T-cell (primary cell): ENCODE measurements at places on chromosomes 12 and 14.

- no peak overlapping the region for H3K4me3 ChIP-seq
- no peaks in the 10 kb centered on the region for H3K4me1 ChIP-seq
- no peak overlapping the region for H3K27ac ChIP-seq
- no peaks in the 10 kb centered on the region for H3K27me3 ChIP-seq
- H3K36me3 ChIP-seq, result no peaks in the 10 kb centered on the region
These were observed 364.9 kb upstream of the KITLG start for GRCh38 chr12:88945051-88945732.

- H3K4me1 ChIP-seq, result peaks cover 3% of the 10 kb centered on the region
- H3K36me3 ChIP-seq, result no peaks in the 10 kb centered on the region
- DNase-seq, result no peak
- H3K27me3 ChIP-seq, result peaks cover 4% of the 10 kb centered on the region
- no peak overlapping the region for H3K4me3 ChIP-seq
These were observed 6.5 kb downstream of the PDE3A start for GRCh38 chr12:20374795-20375194.

GRCh38 chr12:107320033-107320928, 226.9 kb upstream of the CRY1 start:
- peak; percentile 76 for DNase-seq
- no peaks in the 10 kb centered on the region for H3K36me3 ChIP-seq
- peak overlapping the region; percentile 79 for H3K27ac ChIP-seq
- H3K27me3 ChIP-seq, result no peaks in the 10 kb centered on the region

DNA sequence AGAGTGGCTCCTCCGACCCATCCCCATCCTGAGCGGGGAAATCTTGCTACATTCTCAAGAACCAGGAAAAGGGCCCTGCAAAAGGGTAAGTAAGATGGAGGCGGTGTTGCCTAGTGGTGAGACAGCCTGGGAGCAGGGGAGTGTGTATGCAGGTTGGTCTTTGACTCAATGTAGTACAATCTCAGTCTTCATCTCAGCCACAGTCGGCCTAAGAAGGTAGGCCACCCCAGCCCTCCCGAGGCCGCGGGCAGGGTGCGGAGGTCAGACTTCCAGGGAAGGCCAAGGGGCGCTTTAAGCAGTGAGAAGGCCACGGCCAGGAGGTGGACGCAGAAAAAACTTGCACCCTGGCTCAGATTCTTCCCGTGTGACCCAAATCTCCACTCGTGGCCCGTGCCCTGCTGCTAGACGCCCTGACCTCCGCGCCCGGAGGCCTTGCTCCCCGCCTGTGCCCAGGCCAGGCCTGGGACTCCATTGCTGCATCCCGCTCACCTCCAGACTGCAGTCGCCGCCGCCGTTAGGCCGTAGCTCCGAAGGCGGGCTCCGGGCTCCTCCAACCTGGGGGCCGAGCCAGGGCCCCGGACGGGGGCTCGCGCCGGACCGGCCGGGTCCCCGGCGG, 435 bp downstream of the FOXM1 start:
- H3K4me1 ChIP-seq, result peaks cover 39% of the 10 kb centered on the region
- no peak for DNase-seq
- H3K36me3 ChIP-seq, result no peaks in the 10 kb centered on the region

GRCh38 chr12:122421821-122422729, at the start of gene CLIP1:
TSS of gene CLIP1 (minus strand) at chr12:122422669. CDS start at chr12:122380452, 42,217 bp downstream.
- H3K36me3 ChIP-seq, result no peaks in the 10 kb centered on the region
- H3K4me3 ChIP-seq, result peak within 1 kb of the TSS; percentile 67
- no peaks in the 10 kb centered on the region for H3K27me3 ChIP-seq

GRCh38 chr12:116033765-116034164, 243.7 kb downstream of the MED13L start:
- H3K27me3 ChIP-seq, result no peaks in the 10 kb centered on the region
- DNase-seq, result no peak
- no peak overlapping the region for H3K27ac ChIP-seq
- no peaks in the 10 kb centered on the region for H3K4me1 ChIP-seq
- H3K4me3 ChIP-seq, result no peak overlapping the region

DNA sequence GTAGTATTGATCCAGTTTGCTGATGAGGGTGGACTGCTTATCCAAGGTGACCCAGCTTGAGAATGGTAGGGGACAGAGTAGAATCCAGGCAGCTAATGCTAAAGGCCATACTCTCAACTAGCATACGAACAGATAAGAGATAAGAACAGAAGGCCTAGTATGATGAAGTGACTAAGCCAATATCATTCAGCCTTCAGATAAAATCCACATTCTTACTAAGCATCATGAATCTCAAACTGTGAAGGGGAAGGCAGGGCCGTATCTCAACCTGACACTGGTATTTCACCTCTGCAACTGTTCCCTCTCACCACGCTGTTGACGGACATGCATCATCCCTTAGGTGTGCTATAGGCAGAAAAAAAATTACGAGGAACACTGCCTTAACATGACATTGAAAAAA, 8.1 kb upstream of the CKAP4 start:
- H3K27me3 ChIP-seq, result no peaks in the 10 kb centered on the region
- H3K27ac ChIP-seq, result no peak overlapping the region
- DNase-seq, result no peak
- H3K4me1 ChIP-seq, result no peaks in the 10 kb centered on the region

GRCh38 chr12:90974286-90974685, 19.3 kb upstream of the CCER1 start:
- H3K27me3 ChIP-seq, result no peaks in the 10 kb centered on the region
- no peaks in the 10 kb centered on the region for H3K4me1 ChIP-seq
- no peak overlapping the region for H3K4me3 ChIP-seq

DNA sequence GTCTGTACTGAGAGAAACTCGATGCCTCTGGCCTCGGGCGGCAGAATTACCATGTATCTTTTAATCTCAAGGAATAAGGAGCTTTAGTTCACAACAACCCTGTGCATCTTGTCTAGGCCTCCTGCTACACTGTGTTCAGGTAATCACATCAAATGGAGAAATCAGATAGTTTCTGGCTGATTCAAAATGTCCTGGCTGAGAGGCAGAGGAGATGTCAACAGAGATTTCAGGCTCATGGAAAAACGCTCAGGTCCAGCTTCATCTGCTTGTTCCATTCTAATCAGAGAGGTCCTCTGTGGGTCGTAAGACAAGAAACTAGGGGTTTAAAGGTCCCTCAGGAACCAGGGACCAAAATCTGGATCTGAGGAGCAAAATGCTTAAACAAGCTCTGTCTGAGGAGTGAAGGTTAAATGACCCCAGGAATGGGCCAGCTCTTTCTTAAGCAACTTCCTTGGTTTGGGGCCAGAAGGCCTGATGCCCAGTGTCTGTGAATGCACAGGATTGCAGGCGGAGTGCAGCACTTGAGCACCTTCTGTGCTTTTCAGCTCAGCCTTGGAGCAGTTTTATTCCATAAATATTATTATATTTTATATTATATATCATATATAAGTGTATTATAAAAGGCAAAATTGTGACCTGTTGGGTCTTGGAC, 170.2 kb upstream of the PRICKLE1 start:
- H3K4me3 ChIP-seq, result no peak overlapping the region
- H3K27ac ChIP-seq, result no peak overlapping the region
- H3K4me1 ChIP-seq, result no peaks in the 10 kb centered on the region
- H3K27me3 ChIP-seq, result no peaks in the 10 kb centered on the region
- H3K36me3 ChIP-seq, result no peaks in the 10 kb centered on the region
- DNase-seq, result no peak

- no peak for DNase-seq
- no peaks in the 10 kb centered on the region for H3K27me3 ChIP-seq
- H3K27ac ChIP-seq, result no peak overlapping the region
- no peaks in the 10 kb centered on the region for H3K36me3 ChIP-seq
- no peak overlapping the region for H3K4me3 ChIP-seq
- H3K4me1 ChIP-seq, result peaks cover 10% of the 10 kb centered on the region
These were observed 5.8 kb downstream of the KTN1 start for GRCh38 chr14:55585854-55586253.

- H3K4me3 ChIP-seq, result no peak overlapping the region
- no peaks in the 10 kb centered on the region for H3K36me3 ChIP-seq
- no peak for DNase-seq
- no peaks in the 10 kb centered on the region for H3K4me1 ChIP-seq
These were observed 66.1 kb upstream of the ZDHHC17 start for GRCh38 chr12:76697849-76698248.

DNA sequence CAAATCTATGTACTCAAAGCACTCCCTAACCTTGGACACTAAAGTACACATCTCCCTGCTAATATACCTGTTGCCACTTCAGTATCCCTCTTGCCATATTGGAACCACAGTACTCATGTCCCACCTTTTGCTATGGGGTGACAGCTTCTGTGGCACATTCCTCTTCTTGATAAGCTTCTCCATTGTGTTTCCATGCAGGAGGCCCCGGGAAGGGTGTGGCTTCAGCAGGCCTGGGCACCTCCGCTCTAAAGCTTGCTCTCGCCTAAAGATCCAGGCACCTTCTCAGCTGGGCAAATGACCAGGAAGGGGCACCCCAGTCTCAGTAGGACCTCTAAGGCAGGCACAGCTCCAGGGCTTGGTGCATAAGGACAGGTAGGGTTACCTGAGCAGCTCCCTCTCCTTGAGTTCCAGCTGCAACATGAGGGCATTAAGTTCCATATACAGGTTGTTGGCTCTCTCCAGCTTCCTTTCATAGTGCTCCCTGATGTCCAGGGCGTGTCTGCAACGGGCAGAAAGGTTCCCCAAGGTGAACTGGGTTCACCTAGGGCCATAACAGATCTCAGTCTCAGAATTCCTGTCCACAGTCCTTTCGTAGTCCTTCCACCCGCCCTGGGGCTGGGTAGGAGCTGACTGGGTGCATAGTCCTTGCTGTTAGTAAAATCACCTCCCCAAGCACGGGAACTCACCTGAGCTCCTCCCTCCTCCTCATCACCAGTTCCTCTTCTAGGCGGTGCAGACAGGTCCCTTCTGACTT, 15.9 kb downstream of the MAP3K12 start:
- H3K27ac ChIP-seq, result no peak overlapping the region
- H3K4me1 ChIP-seq, result peaks cover 19% of the 10 kb centered on the region
- no peaks in the 10 kb centered on the region for H3K27me3 ChIP-seq
- no peak for DNase-seq

- no peaks in the 10 kb centered on the region for H3K27me3 ChIP-seq
- H3K4me3 ChIP-seq, result no peak overlapping the region
- no peak for DNase-seq
- no peaks in the 10 kb centered on the region for H3K4me1 ChIP-seq
- H3K27ac ChIP-seq, result no peak overlapping the region
- H3K36me3 ChIP-seq, result no peaks in the 10 kb centered on the region
These were observed 49.1 kb upstream of the RNU6-8 start for GRCh38 chr14:32252030-32252670.

- no peaks in the 10 kb centered on the region for H3K36me3 ChIP-seq
- H3K4me1 ChIP-seq, result peaks cover 3% of the 10 kb centered on the region
- H3K27ac ChIP-seq, result no peak overlapping the region
- H3K4me3 ChIP-seq, result no peak overlapping the region
- no peak for DNase-seq
These were observed 49.9 kb downstream of the LRP6 start for GRCh38 chr12:12217018-12217359.

DNA sequence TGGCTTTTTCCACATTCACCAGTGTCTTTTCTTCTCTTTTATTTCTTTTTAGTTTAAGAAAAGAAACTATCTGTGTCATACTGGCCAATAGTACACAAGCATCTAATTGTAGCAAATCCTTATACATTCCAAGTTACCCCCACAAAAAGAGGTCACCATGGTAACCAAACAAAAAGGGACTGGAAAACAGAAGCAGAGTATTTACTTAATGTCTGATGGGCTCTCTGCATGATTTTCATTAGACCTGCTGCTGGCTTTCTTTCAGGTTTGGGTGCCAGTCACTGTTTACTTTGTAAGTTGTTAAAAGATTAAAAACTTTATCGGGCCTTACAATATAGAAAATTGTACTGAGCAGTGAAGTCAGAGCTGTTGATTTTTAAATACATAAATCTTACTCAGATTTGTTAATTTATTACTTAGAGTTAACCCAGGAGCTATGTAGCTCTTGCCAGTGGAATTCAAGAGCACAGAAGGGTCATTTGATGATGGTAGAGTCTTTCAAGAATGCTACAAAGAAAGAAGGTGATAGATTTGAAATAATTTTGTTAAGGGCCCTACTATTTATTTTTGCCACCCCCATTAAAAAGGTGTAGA, 123.9 kb downstream of the BRMS1L start:
- H3K4me3 ChIP-seq, result no peak overlapping the region
- no peaks in the 10 kb centered on the region for H3K4me1 ChIP-seq
- no peak overlapping the region for H3K27ac ChIP-seq
- no peaks in the 10 kb centered on the region for H3K36me3 ChIP-seq
- no peak for DNase-seq

GRCh38 chr12:20364501-20364900, 3.8 kb upstream of the PDE3A start:
- H3K27ac ChIP-seq, result no peak overlapping the region
- H3K4me3 ChIP-seq, result no peak overlapping the region
- peaks cover 2% of the 10 kb centered on the region for H3K4me1 ChIP-seq
- DNase-seq, result no peak

DNA sequence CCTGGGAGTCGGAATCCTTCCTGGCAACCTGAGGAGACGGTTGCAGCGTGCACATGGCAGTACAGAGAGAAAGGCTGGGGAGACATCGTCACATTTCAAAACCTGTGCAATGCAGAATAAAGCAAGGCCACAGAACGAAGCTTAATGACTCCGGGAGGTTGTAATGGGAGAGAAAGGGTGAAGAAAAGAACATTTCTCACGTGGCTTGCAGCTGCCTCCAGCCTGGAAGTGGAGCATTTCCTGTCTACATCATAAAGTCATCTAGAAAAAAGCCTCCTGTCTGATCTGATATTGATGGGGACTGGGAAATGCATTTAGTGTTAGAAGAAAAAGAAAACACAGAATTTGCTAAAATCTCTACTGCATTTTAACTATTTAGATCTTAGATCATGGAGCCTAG, 209.3 kb downstream of the TMEM132C start:
- H3K4me1 ChIP-seq, result no peaks in the 10 kb centered on the region
- no peak overlapping the region for H3K4me3 ChIP-seq
- no peaks in the 10 kb centered on the region for H3K27me3 ChIP-seq
- no peak for DNase-seq
- H3K27ac ChIP-seq, result no peak overlapping the region

GRCh38 chr12:116637589-116638150, 78.5 kb downstream of the MAP1LC3B2 start:
- DNase-seq, result no peak
- H3K36me3 ChIP-seq, result no peaks in the 10 kb centered on the region
- H3K27me3 ChIP-seq, result no peaks in the 10 kb centered on the region

GRCh38 chr12:52300796-52301691, 9.7 kb upstream of the KRT81 start:
- no peak overlapping the region for H3K27ac ChIP-seq
- peaks cover 13% of the 10 kb centered on the region for H3K4me1 ChIP-seq
- DNase-seq, result no peak

- no peaks in the 10 kb centered on the region for H3K36me3 ChIP-seq
- no peak for DNase-seq
- H3K27me3 ChIP-seq, result no peaks in the 10 kb centered on the region
These were observed 3.1 kb upstream of the ATF7IP start for GRCh38 chr12:14362352-14362751.

DNA sequence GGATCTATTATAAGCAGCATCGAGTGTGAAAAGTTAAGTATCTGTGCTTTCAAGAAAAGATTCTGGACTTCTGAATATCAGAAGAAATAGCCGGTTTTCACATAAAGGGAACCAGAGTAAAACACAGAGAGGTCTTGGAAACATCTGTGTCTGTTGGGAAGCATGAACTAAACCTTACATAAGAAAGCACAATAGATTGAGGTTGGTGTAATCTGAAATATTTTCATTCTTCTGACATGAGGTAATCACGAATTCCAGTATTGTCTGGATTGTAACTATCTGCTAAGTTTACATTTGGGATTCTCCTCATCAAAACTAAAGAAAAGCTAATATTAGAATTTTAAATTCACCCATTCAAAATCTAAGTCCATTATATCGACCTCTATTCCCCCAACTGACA, 161.3 kb downstream of the CPNE8 start:
- H3K4me1 ChIP-seq, result no peaks in the 10 kb centered on the region
- DNase-seq, result no peak
- no peak overlapping the region for H3K27ac ChIP-seq
- H3K36me3 ChIP-seq, result no peaks in the 10 kb centered on the region
- no peaks in the 10 kb centered on the region for H3K27me3 ChIP-seq
- no peak overlapping the region for H3K4me3 ChIP-seq
